ENCODE measurements at places on chromosomes 13 and 19.
A peak's percentile ranks its signal among the peaks of the same experiment; 100 is the strongest.

DNA sequence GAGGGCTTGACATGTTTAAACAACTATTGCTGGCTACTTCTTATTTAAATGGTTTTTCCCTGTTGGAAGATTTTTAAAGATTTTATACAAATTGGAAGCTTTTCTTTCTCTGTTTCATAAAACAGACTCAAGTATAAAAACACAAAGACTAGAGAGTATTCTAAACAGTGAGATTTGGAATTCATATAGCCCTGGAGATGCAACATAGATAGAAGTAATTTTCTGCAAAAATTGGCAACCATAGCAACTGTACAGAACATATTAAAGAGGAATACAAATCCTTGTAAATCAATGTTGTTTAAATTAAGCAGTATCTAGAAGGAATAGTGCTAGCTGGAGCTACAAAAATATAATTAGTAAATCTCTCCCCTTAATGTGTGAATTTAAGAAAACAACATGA lies 2612.9 kb upstream of the PCDH20 start:
- H3K4me1 ChIP-seq, result no peaks in the 10 kb centered on the region
- no peak overlapping the region for H3K27ac ChIP-seq
- H3K27me3 ChIP-seq, result no peaks in the 10 kb centered on the region
- DNase-seq, result no peak
- no peaks in the 10 kb centered on the region for H3K36me3 ChIP-seq

DNA sequence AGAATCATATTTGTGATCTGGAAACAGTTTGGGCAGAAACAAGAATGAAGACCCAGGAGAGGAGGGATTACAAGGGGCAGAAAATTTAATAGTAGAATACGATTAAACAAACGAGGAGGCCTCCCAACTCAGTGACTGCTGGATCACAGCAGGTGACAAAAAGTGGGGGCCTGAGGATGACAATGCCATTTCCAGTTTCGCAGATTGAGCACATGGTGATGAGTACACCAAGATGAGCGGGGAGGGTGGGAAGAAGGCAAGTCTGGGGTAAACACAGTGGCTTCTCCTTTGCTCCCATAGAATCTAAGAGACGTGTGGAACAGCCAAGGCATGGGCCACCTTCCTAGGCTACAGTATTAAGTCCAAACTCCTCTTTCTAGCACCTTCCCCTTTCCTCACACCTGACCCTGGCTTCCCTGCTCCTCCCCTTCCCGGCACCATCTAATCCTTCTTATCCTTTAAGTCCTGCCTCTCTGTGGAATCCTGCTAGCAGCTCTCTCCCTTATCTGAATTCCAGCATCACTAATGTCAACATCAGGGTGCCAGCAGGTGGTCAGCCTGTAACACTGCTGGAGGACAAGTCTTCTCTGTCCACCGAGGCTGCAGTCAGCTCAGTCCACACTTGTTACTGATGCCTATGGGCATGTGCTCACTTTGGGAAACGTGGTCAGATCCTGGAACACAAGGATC lies 13.5 kb downstream of the ATP7B start:
- no peak overlapping the region for H3K4me3 ChIP-seq
- DNase-seq, result no peak
- H3K4me1 ChIP-seq, result no peaks in the 10 kb centered on the region
- H3K36me3 ChIP-seq, result no peaks in the 10 kb centered on the region

- DNase-seq, result no peak
- peaks cover 28% of the 10 kb centered on the region for H3K27me3 ChIP-seq
- peak overlapping the region; percentile 47 for H3K4me3 ChIP-seq
- H3K36me3 ChIP-seq, result no peaks in the 10 kb centered on the region
- H3K4me1 ChIP-seq, result peaks cover 13% of the 10 kb centered on the region
Measured at GRCh38 chr13:112894673-112895481, 74.1 kb upstream of the MCF2L start.

DNA sequence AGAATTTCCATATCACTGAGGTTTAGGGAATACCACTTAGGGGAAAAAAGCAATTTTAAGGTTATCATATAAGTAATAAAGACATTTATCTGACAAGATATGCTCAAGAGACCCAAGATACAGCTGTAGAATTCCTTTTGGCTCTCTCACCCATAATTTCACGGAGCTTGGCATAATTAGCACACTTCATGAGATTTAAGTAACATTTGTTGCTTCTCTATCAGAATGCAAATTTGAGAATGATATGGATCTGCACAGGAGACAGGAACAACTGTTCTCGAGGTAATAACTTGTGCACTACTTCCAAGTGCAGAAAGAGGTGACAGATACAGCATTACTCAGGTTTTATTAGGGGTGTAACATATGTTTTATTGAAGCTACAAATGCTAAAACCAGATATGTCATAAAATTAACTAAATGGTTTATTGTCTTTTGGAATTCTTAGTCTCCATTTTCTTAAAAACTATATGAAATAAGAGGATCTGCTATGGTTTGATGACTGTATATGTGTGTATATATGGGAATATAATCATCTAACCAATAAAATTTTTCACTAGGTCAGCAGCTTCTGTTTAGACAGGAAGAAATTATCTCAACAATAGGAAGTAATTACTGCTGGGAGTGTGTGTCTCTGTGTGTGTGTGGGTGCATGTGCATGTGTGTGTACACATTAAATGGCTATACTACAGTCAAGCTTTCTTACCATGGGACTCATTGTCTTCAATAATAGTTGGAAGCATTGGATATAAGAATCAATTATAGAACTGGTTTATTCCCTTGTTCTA lies 401.3 kb downstream of the PCDH17 start:
- no peaks in the 10 kb centered on the region for H3K4me1 ChIP-seq
- no peaks in the 10 kb centered on the region for H3K27me3 ChIP-seq
- H3K36me3 ChIP-seq, result no peaks in the 10 kb centered on the region
- H3K27ac ChIP-seq, result no peak overlapping the region
- DNase-seq, result no peak

All from activated T-cell treated with anti-CD3 and anti-CD28 coated beads, Interleukin-2, amount 50 U/mL, for 24 hours (primary cell).